ENCODE measurements at places on chromosomes 6 and 20.

GRCh38 chr20:35004749-35005462 lies 49.2 kb downstream of the MYH7B start:
- H3K27me3 ChIP-seq, result no peaks in the 10 kb centered on the region
- peak overlapping the region; percentile 91 for H3K27ac ChIP-seq
- H3K4me3 ChIP-seq, result no peak overlapping the region
- DNase-seq, result no peak

DNA sequence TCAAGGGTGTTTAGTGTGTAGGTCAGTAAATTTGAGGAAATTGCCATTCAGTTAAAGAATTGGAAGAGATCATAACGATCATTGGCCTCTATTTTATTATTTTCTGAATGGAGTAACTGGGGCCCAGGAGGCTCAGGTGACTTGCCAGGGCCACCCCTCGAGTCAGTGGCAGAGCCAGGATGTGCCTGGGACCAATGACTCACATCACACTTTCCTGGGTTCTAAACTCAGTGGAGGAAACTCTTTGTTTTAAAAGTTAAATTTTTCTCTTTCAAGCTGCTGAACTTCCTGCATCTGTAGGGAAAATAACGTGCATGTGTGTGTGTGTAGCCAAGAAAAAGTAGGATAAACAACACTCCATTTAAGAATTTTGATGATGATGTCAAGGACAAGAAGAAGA lies 135.5 kb downstream of the MYLK4 start:
- no peak for DNase-seq
- no peaks in the 10 kb centered on the region for H3K36me3 ChIP-seq
- H3K4me1 ChIP-seq, result no peaks in the 10 kb centered on the region
- H3K27ac ChIP-seq, result no peak overlapping the region

DNA sequence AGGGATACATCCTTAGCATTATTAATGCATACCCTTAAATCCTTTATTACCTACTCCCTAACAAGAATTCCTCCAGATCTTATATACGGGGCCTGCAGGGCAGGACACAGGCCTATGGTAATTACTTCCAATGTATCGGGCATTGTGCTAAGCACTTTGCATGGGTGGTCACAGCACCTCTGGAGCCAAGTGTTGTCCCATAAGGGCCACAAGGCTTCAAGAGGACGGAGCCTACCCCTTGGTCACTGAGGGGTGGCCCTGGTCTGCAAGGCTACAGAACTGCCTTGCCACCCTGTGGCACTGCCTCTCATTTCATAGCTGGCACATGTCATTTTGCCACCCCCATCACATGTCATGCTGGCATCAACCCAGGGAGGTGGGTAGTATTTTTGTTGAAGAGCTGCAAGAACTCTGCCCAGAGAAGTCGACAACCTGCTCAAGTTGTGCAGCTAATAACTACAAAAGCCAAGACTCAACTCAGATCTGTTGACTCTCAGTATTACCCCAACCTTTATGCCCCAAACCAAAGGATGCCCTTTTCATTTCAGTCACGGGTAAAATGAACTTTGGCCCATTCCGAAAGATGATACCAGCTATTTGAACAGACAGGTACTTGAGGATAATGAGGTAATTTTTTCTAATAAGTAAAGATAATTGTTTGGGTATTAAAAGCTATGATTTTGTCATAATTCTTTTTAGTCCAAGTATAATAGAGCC lies 144.1 kb upstream of the AKAP12 start:
- no peaks in the 10 kb centered on the region for H3K27me3 ChIP-seq
- no peaks in the 10 kb centered on the region for H3K4me1 ChIP-seq
- H3K4me3 ChIP-seq, result no peak overlapping the region
- DNase-seq, result no peak
- no peaks in the 10 kb centered on the region for H3K36me3 ChIP-seq
- no peak overlapping the region for H3K27ac ChIP-seq

DNA sequence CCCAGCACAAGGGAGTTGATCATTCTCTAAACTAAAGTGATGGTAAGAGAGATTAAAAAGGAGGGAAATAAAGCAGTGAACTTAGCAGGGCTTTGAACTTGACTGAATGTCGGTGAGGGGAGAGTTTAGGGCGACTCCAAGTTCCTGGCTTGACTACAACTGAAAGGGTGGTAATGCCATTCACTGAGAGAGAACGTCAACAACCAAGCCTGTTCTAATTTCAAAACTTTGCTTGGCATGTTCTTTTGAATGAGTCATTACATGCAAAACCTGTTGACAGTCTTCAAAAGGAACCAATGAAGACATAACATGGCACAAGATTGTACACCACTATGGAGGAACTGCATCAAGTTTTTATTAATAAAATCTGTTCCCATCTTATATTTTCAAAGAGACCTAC lies 10.3 kb upstream of the MYB start:
- H3K27me3 ChIP-seq, result no peaks in the 10 kb centered on the region
- no peak overlapping the region for H3K4me3 ChIP-seq
- DNase-seq, result no peak
- no peaks in the 10 kb centered on the region for H3K4me1 ChIP-seq
- H3K36me3 ChIP-seq, result no peaks in the 10 kb centered on the region

GRCh38 chr6:37582306-37582705 lies 82.6 kb upstream of the CCDC167 start:
- no peak overlapping the region for H3K27ac ChIP-seq
- no peak for DNase-seq
- no peaks in the 10 kb centered on the region for H3K36me3 ChIP-seq
- no peak overlapping the region for H3K4me3 ChIP-seq
